Pancreas (tissue), 10 donors: ENCODE measurements at places on chromosomes 7 and 10.
A peak's percentile ranks its signal among the peaks of the same experiment; 100 is the strongest.

- no peaks in the 10 kb centered on the region for H3K27me3 ChIP-seq
- no peak for DNase-seq
- no peak overlapping the region for H3K27ac ChIP-seq
- no peaks in the 10 kb centered on the region for H3K4me1 ChIP-seq
- no peak overlapping the region for H3K4me3 ChIP-seq
Observed at GRCh38 chr10:84076047-84076388, 63.3 kb upstream of the GHITM start.

- no peaks in the 10 kb centered on the region for H3K36me3 ChIP-seq
- no peak for DNase-seq
- no peak overlapping the region for H3K4me3 ChIP-seq
- no peak overlapping the region for H3K27ac ChIP-seq
- no peaks in the 10 kb centered on the region for H3K4me1 ChIP-seq
Observed at GRCh38 chr7:41536122-41536872, 166.6 kb downstream of the INHBA start.

DNA sequence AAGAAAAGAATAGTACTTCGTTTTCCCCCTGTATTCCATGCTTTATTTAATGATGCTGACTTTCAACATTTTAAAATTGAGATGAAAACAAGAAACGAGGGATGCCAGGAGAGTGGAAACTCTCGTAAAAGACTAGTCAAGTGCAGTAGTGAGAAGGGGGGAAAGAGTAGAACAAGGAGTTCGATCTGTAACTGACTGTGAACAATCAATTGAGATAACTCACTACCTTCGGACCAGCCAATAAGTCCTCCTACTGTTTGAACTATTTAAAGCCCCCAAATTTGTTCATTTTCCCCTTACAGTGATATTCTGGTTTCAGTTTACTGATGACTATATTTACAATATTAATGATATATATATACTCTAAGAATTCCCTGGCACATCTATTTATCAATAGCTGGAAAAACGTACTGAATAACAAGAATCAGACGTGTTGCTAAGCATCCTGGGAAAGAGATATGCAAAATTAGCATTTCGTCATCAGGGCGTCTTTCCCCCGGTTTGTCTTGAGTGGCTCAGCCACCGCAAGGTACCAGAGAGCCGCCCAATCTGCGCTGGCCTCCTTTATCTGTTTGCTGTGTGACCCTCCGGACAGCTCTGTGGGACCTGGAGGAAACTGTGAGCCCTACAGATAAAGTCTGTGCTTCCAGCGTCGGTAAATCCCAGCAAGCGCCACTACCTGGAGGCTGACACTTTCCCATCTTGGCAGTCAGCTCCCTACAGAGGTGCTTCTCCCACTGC, 41.1 kb downstream of the PDIA4 start:
- H3K4me3 ChIP-seq, result peak overlapping the region; percentile 61
- DNase-seq, result peak; percentile 80
- H3K27me3 ChIP-seq, result no peaks in the 10 kb centered on the region
- H3K4me1 ChIP-seq, result peaks cover 9% of the 10 kb centered on the region

- H3K4me3 ChIP-seq, result peak overlapping the region; percentile 80
- H3K4me1 ChIP-seq, result no peaks in the 10 kb centered on the region
- H3K27ac ChIP-seq, result peak overlapping the region; percentile 92
Observed at GRCh38 chr7:112204499-112205342, 1.5 kb downstream of the DOCK4 start.

DNA sequence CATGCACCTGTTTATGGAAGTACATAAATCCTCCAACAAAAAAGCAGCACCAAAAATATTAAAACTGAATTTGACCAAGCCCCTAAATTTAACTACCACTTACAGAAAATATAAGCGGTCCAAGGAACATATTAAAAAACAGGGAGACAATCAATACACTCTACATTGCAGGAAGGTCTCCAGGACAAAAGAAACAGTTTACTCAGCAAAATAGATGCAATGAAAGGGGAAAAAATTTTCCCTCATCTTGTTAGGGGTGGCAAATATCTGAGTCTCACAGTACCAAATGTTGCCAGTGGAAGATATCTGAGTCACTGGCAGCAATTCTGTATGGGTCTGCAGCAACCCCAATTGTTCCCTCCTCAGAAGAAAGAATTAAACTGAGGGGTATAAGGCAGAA, 50.4 kb downstream of the NAMPT start:
- no peak overlapping the region for H3K4me3 ChIP-seq
- no peaks in the 10 kb centered on the region for H3K4me1 ChIP-seq
- no peak overlapping the region for H3K27ac ChIP-seq
